ENCODE measurements at places on chromosomes 5 and 9.
A peak's percentile ranks its signal among the peaks of the same experiment; 100 is the strongest.

- no peak for DNase-seq
Observed at GRCh38 chr5:147779694-147780093, 2.8 kb downstream of the JAKMIP2 start.

GRCh38 chr9:125747053-125747764 is at the start of gene PBX3:
PBX3 (plus strand) TSS chr9:125747373.
- peak; percentile 8 for DNase-seq

- DNase-seq: no peak
Observed at GRCh38 chr9:128372188-128372641, 1.0 kb downstream of the URM1 start.

DNA sequence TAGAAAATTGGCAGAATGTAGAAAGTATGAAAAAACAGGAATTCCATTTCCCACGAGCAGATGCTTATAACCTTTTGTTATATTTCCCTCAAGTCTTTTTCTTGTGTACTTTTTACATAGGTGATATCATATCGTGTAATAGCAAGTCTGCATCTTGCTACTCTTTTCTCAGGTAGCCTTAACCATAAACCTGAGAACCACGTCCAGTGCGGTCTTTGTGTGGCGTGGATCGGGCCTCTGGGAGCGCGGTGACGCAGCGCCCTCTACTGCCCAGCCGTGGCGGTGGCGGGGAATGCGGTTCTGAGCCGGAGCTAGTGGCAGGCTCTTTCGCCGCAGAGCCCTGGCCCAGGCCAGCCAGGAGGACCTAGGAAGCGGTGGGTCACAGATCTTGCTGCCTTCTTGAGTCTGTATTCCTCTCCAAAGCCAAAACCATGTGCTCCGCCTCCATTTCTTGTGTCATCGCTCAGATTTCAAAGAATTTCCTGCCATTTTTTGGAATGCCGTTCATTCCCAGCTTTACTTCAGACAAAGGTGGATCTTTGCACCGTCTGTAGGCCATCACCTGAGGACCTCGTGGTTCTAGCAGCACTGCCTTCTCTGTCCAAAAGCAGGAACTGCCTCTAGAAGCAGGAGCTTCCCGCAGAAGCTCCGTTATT is 71.9 kb downstream of the MVB12B start:
- DNase-seq: peak; percentile 65

DNA sequence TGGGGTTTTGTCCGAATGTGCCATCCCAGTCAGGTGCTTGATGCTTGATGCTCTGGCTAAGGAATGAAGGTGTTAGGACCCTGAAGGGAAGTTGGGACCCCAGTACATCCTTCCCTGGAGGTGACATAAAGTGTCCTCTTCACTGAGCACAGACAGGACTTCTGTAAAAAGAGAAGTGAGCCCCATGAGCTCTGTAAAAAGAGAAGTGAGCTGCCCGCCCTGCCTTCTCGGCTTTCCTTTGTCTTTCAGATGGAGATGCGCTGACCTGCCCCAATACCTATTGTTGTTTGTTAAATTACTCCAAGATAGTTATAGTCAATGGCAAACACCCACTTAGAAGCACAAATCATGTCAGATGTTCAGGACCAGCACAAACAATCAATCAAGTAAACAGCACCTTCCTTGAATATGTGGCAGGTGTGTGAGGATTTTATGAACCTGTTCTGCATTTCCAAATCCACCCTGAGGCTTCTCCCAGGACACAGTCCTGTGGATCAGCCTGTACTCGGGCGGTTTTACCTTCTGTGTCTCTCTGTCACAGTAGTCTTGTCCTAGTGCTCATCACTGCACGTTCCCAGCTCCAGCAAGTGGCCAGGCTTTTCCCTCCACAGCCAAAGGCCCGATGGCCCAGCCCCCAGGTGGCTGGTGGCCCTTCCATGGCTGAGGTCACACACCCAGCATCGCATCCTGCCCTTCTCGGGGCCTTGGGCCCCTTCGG is 191.4 kb downstream of the MTRR start:
- no peak for DNase-seq

DNA sequence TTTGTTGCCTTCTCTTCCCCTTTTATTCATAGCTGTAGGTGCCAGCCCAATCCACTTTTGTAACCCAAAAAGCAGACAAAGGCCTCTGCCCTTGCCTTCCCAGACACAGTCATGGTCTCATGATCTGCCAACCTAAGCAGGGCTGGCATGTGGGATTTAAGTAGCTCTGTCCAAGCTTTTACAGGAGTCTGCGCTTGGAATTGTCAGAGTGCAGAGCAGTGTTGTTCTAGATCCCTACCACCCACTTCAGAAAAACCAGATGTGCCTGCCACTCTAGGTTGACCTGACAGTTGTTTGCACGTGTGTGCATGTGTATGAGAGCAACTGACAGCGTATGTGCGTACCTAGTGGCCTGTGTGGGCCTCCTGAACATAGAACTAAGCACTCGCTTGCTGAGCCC is 87.8 kb upstream of the SPRY4 start:
- DNase-seq: no peak

Measured in stimulated activated CD4-positive, alpha-beta T cell treated with anti-CD3 and anti-CD28 coated beads, Interleukin-15, amount 100 ng/mL, for 1 hour (primary cell).